ENCODE measurements at places on chromosomes 11 and 22.

DNA sequence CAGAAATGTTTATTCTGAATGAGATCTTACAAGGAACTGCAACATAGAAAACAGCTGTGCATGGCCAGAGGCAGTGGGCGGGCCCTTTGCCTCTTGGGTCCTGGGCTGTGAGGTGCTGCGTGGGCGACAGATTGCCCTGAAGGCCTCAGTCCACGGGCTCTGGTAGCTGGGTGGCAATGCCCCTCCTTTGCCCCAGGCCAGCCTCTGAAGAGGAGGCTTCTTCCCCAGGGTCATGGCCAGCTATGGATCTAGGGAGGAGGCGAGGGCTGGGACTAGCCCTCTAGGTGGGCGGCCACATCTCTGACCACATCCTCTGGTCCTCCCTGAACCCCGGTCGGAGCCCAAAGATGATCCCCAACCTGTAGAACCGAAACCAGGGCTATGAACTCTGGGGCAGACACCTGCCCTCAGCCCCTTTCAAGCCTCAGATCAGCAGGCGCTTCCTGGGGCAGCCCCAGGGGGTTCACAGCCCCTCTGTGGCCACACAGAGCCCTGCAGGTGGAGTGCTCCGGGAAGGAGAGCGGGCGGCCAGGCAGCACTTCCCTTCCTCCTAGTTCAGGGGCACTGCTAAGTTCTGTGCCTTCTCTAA lies 6.6 kb upstream of the CDC42BPG start:
- peak; percentile 38 for DNase-seq

GRCh38 chr11:102241026-102241425 lies 76.3 kb upstream of the BIRC3 start:
- peak; percentile 64 for DNase-seq

GRCh38 chr11:47524291-47524874 lies 28.5 kb downstream of the CELF1 start:
- DNase-seq = no peak

- no peak for DNase-seq
These were observed 275.0 kb downstream of the FAM76B start for GRCh38 chr11:95514416-95515110.

GRCh38 chr22:41123151-41123550 lies 30.8 kb downstream of the EP300 start:
- DNase-seq = peak; percentile 14

- DNase-seq = no peak
These were observed 53.1 kb downstream of the MAP6 start for GRCh38 chr11:75615751-75616150.

- peak; percentile 94 for DNase-seq
These were observed 132.4 kb upstream of the ZC3H12C start for GRCh38 chr11:109960831-109961230.

DNA sequence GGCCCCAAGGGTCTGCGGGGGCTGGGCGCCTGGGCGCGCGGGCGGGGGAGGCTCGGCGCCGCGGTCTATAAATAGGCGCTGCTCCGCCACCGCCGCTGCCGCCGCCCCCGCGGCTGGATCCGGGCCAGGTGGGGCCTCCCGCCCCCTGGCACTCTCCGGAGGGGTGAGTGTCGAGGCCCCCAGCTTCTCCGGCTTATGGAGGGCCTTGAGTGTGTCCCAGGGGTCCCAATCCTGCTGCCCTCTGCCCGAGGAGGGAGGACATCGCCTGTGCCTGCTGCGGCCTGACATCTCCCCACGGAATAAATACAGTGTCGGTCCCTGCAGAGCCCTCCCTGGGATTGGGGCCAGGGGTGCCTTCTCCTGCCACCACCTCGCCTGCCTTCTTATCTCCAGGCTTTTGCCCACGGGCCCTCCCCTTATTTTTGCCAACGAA lies 4.3 kb upstream of the GP1BB start:
- no peak for DNase-seq

- no peak for DNase-seq
These were observed 52.4 kb downstream of the MCM5 start for GRCh38 chr22:35452351-35452781.

DNA sequence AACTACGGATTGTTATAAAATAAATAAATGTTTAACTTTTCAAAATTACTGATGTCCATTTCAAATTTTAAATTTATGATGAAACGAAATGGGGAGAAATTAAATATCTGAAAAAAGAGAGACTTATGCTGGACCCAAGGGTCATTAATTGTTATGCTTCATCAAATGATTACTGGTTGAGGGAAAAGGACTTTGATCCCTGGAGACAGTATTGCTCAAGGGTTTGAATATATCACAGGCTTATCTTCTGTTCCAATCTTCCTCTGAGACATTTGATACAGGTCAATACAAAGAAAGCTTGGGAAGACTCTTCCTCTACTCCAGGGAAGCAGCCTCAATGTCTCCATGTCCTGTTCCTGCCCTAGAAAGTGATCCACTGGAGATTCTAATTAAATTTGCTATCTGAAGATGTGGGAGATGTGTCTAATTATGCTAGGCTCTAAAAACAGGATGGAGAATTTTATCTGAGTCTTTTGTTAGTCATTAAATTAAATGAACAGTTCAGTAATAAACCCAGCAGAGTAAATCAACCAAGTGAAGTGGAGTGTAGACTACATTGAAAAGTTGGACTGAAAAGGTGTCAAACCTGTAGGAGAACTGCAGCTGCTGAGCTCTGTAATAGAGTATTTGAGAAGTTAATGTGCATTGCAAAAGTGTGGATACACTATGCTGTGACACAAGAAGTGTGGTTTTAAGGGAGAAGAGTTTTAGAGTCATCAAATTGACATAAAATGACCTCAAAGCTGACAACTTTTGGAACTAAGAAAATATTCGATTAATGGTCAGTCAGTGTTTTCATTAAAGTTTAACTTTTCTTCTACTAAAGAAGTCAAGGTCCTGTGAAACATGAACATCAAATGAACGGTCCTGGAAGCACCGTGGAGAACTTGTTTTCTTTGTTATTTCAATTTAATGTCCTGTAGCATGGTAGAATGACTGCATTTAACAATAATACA lies 623.7 kb upstream of the CCDC90B start:
- peak; percentile 74 for DNase-seq

GRCh38 chr11:25037431-25037830 lies 540.6 kb downstream of the LUZP2 start:
- DNase-seq = no peak

- no peak for DNase-seq
These were observed 23.0 kb upstream of the TRAF6 start for GRCh38 chr11:36532941-36533601.

DNA sequence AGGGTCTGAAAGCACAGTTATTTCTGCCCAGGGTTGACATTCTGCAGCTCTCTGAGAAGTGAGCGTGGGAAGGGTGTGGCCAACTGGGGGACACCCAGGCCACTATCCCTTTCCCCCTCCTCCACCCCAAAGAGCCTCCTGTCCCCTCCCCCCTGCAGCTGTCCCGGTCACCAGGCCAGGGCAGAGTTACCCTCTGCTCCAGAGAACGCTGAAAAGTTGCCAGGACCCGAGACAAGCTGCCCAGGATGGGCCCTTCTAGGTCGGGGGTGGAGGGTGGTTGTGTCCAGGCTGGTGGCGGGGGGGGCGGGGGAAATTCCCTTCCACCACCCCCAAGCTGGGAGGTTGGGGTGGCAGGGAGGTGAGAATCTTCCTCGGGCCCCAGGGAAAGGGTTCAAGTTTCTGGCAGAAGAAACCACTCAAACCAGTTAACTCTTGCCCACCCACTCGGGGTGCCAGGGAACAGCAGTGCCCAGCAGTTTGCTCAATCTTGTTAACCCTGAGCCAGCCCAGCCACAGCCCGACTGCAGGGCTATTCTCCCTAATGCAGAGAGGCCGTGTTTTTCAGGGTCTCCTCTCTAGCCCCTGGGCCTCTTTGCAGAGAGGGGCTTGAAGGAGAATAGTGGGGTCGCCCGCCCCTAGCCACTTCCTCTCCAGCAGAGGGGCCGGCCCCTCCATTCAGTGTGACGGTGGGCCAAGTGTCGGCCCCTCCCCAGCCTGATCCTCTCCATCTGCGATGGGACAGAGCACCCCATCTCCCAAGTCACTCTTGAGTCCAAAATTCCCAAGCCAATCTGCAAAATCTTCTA lies 697 bp downstream of the LGALS1 start:
- peak; percentile 16 for DNase-seq

GRCh38 chr11:2963112-2963754 lies 28.9 kb downstream of the NAP1L4 start:
- no peak for DNase-seq

DNA sequence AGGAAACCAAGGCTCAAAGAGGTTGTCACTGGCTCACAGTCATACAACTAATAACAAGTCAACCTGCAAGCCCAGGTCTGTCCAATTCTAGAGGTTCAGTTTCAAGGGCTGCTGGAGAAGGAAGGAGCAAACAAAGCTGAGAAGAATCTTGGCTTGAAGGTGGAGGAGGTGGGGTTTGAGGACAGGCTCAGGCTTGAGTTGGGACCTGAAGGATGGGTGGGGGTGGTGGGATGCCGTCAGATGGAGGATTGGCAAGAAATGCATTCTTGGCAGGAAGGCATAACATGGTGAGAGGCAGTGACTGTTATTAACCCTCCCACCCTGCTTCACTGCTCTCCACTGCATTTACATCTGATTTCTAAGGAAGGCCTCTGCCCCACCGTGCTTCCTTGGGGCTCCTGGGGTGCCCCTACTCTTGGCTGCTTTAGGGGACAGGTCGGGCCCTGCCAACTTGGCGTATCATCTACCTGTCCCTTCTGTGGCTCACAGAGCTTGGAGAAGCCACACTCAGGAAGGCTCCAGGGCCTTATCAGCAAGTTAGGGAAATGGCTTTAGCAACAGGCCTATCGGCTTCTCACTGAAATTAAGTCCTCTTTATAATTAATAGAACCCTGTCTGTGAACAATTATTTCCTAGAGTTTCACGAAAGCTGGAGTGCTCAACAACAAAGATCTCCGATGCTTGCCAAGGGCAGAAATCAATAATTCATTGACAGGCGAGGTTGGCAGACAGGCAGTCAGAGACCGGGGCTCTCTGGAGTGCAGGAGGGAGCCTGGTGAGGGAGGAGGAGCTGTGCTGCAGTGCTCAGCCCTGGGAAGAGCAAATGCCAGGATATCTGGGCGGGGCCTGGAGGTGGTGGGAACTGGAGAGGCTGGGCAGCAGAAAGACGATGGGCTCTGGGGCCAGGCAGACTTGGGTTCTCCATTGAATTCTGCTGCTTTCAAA lies 84.9 kb upstream of the NARS2 start:
- no peak for DNase-seq

GRCh38 chr22:49838771-49839717 lies 11.4 kb upstream of the BRD1 start:
- no peak for DNase-seq

Data from renal cortical epithelial cell (primary cell).